ENCODE measurements at places on chromosomes 16 and 17.

GRCh38 chr17:74104921-74105320 is 98.6 kb upstream of the RPL38 start:
- no peak for DNase-seq

DNA sequence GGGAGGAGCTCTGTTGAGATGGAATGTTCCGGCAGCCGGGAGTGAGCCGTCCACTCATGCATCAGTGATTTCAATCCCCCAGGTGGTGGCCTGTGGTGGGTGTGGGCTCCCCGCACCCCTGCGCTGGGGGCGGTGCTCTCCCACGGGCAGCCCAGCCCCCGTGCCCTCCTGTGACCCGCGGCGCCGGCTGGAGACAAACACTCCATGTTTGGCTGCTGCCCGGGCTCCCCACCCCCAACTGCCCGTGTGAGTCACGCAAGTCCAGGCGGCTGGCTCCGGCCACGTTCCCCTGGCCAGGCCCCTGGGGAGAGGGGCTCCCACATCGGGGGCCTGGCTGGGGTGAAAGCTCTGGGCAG is 29.4 kb downstream of the CACNA1H start:
- peak; percentile 79 for DNase-seq

- DNase-seq, result no peak
Observed at GRCh38 chr17:83178533-83179304, 99.3 kb downstream of the METRNL start.

GRCh38 chr17:79623786-79624717 is 13.2 kb upstream of the RBFOX3 start:
- DNase-seq, result no peak

- DNase-seq, result no peak
Observed at GRCh38 chr17:78368348-78368747, 8.5 kb upstream of the SOCS3 start.

All from eye (tissue), 1 donor.